ENCODE measurements at places on chromosomes 5 and 9.

DNA sequence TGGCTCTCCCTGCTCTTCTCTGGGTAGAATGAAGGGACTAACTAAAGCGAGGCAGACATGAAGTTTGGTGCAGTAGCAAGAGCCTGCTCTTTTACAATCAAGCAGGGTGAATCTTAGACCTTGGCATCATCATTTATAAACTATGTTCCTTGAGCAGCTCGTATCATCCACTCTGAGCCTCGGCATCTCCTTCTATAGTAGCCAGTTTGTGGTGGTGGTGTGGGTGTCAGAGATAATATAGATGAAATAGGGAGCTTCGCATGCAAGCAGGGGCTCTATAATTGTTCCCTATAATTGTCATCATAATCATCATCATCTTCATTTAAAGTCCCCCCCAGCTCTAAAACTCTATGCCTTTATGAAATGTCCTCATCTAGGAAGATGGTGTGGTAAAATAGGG is 72.5 kb upstream of the SAP30L start:
- no peak for DNase-seq

GRCh38 chr9:36396985-36397384 is 3.1 kb downstream of the RNF38 start:
- no peak for DNase-seq

- no peak for DNase-seq
Observed at GRCh38 chr5:32276173-32276853, 36.4 kb downstream of the MTMR12 start.

DNA sequence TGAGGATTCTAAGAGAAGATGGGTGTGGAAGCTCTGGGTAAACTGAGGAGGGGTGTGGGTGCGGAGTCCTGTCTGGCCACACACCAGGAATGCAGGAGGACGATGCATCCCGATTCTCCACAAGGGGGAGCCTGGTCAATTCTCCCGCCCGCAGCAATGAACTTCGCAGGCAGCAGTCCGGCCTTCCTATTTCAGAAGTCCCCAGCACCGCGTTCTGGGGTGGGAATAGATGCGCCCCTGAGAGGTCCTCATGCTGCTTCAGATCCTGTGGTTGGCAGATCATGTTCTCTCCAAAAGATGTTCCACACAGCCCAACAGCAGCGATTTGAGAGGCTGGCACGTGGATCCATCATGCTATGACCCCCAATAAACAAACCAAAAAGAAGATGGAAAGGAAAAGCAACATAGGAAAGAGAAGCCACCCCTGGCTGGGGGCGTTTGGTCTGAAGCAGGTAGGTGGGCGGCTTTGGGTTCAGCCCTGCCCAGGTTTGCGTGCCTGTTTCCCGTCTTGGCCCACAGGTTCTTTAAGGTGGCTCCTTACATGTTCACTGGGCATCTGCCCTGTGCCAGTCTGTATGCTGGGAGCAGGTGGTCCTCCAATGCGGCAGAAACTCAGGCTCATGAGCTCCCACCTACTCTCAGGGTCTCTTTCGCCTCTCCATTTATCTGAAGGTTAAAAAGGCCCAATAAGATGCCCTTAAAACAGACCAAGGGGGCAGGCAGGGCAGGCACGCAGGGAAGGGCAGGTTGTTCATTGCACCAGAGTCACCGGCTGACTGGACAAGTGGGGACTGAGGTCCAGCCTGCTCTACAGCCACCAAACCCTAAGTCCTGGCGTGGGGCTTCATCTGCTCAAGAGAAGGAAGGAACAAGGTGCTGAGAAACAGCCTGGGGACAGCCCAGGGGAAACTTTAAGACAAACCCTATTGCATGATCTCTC is 171.6 kb downstream of the PAX5 start:
- no peak for DNase-seq

Measured in stimulated activated CD4-positive, alpha-beta T cell treated with anti-CD3 and anti-CD28 coated beads, Interleukin-1b, Interleukin-23, amount 100 ng/mL, for 1 hour (primary cell).